ENCODE measurements at places on chromosomes 16 and 17.

DNA sequence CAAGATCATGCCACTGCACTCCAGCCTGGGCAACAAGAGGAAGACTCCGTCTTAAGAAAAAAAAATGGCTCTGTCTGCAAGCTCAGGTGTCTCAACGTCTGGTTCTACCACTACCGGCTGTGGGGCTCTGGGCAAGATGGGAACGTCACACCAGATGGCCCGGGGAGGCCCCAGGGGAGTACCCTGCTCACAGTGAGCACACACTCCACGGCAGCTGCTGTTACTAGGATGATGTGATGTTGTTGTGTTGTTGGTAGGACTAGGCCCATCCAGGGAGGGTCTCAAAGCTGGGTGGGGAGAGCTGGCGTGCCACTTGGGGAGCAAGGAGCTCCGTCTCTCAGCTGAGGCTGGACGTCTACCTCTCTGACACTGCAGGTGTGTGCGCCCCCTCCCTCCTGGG is 9.4 kb upstream of the NPTX1 start:
- DNase-seq: no peak

DNA sequence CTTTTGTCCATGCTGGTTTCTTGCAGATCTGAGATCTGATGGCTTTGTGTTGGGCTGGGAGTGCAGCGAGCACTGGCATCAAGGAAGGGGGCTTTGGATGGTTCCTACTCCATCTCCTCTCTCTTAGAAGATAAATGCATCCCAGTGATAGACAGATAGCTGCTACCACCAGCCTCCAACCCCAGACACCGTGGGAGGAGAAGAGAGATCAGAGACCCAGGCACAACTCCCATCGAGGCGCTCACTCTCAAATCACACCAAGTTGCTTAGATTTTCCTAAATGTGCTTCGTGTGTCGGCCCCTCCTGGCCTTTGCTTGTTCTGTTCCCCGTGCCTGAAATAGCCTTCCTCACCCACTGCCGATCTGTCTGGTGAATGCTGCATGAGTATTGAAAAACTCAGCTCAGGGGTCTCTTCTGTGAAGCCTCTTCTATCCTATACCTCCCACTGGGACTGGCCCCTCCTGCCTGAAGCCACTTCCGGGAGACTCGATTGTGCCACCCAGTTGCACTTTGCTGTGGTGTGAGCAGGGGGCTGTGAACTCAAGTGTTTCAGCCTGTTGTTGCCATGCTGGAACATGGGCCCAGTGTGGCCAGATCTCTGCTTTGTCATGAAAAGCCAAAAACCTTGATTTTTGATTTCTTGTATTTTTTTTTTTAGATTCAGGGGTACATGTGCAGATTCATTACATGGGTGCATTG is 242.7 kb downstream of the GSG1L start:
- no peak for DNase-seq

DNA sequence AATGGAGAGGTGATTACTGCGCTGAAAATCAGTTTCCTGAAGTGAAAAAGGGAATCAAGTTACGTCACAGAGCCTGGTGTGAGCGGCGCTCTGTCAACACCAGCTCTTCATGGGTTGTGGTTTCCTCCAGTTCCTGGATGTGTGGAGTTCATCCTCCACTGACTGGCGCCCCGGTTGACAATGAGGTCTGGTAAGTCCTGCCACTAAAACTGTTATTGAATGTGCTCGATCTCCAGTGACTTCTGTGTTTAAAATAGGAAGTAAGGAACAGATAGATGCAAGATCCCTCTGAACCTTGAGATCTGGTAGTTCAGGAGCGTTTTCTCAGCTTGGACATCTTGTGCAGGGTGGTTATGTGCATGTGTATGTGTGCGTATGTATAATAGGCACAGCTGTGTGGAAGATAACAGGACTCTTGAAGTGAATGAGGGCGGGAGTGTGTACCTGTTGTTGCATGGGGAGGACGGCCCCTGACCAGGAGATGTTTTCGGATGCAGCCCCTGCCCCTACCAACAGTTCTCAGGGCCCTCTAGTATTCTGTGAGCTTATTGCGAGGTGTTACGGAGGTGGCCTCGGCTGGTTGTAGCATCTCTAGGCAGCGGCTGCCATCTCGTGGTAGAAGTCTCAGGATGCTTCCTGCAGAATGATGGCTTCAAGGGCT is 22.0 kb upstream of the GOT2 start:
- peak; percentile 74 for DNase-seq

GRCh38 chr16:2751577-2752034 is 832 bp upstream of the SRRM2 start:
- no peak for DNase-seq

- no peak for DNase-seq
These were observed 2.4 kb downstream of the CD2BP2 start for GRCh38 chr16:30352488-30353401.

DNA sequence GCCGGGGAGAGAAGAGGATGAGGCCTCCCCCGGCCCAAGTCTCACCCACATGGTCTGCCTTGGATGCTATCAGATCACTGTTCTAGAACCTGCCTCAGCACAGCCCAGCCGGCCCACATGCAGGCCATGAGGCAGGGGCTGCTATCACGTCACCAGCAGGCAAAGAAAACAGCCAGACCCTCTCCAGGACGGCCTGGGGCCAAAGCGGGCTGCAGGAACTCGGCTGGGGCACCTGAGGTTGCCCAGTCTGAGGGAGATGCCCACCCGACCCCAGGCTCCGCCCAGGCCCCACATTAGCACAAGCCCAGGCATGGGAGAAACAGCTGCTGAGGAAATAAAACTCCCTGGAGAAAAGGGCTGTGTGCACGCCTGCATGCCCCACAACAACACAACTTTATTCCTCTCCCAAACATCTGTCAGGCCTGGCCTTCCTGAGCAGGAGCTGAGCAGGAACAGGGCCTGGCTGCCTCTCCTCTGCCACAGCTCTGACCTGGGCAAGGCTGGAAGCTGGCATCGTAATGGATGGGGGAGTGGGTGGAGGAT is 6.7 kb upstream of the SMIM5 start:
- DNase-seq: no peak

DNA sequence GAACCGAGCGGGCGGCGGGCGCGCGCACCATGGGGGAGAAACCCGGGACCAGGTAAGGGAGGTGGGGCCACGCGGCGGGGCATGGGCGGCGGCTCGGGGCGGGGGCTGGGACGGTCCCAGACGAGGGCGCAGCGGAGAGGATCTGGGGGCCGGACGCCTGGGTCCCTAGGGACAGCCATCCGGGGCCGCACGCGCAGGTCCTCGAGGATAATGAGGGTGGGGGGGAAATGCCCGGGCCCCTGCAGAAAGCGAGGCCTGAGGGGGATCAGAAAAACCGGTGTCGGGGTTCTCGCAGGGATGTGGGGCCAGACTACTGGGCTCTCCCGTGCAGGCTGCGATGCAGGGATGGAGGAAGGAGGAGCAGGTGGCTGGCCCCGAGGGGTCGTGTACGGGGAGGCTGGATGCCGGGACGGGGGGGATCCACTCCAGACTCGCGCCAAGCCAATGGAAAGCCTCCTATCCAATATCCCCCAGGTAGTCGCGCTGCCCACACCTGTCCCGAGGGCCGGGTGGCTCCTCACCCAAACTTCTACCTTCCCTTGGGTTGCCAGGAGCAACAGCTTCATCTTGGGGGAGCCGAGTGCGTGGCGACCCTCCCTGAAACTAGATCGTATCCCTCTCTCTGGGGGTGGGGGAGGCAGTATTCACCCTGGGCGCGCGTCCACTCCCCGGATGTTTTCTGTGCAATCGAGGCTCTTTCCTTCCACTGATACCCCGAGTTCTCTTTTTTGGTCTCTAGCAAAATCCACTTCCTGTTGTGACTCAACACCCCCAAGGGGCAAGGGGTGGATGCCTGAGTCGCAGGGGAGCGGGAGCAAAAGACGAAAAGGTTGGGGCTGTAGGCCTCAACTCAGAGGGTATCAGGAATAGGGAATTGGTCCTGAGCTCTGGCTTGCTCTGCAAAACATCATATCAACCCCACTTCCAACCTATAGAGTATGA is 532 bp downstream of the ARRB2 start:
- DNase-seq: no peak

DNA sequence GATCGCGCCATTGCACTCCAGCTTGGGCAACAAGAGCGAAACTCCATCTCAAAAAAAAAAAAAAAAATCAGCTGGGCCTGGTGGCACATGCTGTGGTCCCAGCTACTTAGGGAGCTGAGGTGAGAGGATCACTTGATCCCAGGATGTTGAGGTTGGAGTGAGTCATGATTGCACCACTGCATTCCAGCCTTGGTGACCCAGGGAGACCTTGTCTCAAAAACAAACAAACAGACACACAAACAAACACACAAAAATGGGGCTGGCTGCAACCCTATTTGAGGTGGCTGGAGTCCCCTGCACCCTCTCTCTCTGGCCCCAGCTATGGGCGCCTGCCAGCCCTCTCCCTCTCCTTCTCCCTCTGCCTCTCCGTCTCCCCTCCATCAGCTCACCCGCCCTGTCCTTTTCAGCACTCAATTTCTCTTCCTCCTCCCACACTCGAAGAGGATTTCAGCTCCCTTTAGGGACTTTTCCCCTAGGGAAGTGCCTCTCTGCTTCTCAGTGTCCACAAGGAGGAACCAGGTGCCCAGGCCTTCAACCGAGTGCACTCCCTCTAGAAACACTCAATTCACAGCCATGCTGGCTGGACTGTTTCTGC is 17.5 kb upstream of the TFAP4 start:
- peak; percentile 94 for DNase-seq

DNA sequence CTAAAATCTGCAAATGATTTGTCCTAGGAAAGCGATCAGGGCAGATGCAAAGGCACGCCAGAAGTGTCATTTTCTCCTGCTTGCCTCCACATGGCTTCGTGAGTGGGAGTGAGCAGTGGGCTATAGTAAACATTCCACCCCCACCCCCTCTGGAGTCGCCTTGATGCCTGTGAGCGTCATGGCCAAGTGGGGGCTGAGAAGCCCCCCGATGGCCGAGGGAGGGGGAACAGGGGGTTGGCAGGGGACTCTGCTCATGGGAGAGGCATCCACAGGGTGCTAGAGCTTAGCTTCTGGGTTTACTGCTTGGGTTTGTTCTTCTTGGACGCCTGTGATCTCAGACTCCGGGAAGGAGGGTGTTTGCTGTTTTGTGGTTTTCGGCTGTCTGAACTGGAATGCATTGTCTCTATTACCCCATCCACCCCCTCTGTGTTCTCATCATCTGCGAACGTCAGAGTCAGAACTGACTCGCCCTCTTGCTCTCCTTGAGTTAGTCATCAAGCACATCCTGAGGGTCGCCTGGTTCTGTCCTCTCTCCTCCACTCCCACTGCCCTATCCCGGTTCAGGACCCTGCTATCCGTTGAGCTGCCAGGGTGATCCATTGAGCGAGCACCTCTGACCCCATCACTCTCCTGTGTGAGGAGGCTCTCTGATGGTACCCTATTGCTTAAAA is 15.4 kb downstream of the TNS4 start:
- peak; percentile 96 for DNase-seq

DNA sequence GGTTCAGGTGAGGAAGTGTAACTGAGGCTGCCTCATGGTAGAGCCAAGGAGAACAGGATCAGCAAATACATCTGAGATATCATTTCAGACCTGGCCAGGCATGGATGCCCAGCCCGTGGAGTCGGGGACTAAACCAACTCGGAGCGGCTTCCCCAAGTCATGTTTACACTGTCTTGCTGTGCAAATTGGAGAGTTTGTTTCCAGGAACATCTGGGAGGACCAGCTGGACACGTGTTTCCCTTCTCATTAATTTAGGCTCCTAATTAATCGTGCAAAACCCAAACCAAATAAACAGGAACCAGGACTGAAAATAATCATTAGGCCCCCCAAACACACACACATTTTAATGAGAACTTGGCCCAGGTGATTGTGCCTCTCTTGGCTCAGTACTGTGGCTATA is 70.9 kb upstream of the SALL1 start:
- no peak for DNase-seq

DNA sequence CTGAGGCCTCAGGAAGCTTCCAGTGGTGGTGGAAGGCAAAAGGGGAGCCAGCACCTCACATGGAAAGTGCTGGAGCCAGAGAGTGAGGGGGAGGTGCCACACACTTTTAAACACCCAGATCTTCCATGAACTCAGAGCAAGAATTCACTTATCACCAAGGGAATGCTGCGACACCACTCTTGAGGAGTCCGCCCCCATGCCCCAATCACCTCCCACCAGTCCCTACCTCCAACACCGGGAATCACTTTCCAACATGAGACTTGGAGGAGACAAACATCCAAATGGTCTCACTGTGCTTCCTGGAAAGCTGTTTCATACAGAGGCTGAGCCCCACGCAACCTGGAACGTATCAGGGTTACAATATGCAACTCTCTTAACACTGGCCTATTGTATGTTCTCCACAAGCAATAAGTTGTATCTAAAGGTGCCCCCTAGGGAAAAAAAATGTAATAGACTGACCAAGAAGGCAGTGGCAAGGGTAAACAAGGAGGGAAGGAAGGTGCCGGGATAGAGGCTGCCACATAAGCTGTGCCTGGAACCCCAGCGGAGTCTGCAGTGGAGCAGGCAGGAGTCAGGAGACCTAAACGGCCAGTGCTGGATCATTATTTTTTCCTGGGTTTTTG is 106.7 kb upstream of the FOXF1 start:
- DNase-seq: peak; percentile 53

DNA sequence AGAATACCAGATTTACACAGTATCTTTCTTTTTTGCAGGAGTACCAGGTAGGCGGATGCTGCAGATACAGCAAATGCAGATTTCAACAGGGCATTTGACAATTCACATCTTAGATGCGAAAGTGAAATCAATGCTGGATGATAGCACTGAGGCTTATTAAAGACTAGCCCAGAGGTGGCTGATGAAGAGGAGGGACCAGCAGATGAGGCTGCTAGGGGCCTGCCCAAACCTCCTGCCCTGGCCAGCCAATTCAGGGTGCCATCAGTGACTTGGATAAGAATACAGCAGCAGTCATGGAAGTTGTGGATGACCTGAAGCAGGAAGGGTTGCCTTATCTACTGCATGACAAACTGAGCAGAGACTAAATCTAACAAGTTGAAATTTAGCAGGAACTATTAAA is 1.5 kb upstream of the DYNC1LI2 start:
- DNase-seq: no peak

DNA sequence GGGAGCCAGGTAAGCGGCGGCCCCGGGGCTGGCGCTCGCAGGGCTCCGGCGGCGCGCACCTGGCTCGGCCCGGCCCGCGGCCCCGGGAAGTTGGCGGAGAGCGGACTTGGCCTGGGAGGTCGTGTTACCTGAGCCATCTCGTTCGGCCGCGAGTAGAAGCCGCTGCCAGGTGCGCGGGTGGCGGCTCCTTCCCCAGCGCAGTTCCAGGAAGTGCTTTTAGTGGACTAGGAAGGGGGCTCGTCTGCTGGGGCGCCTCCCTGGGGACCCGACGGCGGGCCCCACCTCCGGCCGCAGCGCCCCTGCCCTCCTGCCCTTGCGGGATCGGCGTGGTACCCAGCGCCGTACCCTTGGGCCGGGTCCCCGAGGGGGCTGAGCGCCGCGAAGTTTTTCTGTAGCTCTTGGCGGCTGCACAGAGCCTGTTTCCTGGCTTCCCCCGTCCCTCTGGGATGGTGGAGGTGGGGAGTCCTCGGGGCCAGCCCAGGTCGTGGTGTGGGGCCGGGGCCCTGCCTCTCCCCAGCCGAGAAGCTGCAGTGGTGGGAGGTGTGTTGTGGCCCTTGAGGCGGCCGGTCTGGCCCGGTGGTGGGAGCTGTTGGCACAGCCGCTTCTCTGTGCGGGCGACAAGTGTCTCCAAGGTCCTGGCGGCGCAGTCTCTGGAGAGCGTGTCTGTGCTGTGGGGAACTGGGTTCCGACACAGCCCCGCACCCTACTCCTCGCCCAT is 96.9 kb downstream of the RAB11FIP4 start:
- DNase-seq: no peak

Measured in M059J (cell line).